Fibroblast of lung (primary cell): ENCODE measurements at places on chromosomes 5 and 9.

GRCh38 chr5:78482948-78483347, 122.5 kb downstream of the SCAMP1 start:
- no peak for DNase-seq

GRCh38 chr9:125361837-125362531, 100.4 kb downstream of the GAPVD1 start:
- no peak for DNase-seq

DNA sequence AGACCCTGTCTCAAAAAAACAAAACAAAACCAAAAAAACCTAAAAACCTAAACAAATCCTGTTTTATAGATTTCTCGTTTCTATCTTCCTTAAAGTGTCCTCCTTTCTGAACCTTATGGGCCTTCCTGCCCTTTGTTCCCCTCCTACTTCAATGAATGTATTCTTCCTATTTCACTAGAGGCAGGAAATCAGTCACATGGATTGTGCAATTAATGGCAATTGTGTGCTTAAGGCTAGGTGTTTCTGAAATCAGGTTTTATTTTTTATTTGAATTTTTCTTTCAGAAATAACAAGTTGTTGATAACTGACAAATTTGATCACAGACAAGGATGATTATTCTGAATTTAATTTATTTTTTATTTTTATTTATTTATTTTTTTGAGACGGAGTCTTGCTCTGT, 220.6 kb upstream of the SEMA6A start:
- no peak for DNase-seq

DNA sequence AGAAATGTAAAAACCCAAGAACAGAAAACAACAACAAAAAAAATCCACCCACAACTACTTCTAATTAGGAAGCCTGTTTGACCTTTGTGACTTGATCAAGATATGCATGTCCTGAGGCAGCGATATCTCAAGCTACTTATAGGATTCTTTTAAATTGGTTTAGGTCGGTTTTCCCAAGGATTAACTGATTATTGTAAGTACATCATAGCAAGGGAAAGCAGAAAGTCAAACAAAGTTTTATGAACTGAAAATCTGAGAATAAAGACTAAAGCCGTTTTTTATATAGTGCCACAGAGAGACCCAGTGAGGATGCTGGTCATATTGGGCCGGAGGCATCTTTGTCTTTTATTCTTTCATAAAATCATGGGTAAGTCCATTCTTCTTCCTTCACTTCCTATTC, 72.0 kb downstream of the CD180 start:
- no peak for DNase-seq

DNA sequence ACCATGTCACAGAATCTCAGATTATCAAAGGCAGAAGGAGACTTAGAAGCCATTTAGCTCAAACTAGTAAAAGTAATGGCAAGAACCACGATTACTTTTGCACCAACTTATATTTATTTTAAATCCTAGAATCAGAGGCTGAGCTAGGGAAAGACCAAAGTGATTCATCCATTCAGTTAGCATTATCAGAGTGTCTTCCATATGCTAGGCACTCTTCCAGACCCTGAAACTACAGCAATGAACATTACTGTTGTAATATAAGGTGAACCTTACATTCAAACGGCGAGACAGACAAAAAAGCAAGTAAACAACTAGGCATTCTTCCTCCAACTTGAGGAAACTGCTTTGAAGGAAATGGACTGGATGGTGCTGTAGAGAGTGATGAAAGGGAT, 7.9 kb downstream of the PDE6A start:
- DNase-seq, result peak; percentile 40
